Activated gamma-delta T cell (primary cell): ENCODE measurements at places on chromosomes 1 and 21.

DNA sequence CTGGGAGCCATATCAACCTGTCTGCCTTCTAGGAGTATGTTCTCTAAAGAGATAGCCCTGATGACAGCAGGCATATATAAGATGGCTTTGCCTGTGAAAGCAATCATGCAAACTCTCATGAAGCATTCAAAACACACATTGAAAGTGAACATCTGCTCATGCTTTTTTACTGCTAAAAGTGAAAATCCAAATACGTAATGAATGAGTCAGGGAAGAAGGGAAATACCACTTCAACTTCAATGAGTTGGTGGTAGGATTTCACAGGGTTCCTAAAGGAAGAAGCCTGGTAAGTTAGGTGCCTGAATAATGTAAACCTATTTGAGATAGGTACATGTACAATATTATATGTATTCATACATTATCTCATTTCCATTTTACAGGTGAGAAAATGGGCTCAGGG, 50.5 kb upstream of the SLFNL1 start:
- no peak for DNase-seq

DNA sequence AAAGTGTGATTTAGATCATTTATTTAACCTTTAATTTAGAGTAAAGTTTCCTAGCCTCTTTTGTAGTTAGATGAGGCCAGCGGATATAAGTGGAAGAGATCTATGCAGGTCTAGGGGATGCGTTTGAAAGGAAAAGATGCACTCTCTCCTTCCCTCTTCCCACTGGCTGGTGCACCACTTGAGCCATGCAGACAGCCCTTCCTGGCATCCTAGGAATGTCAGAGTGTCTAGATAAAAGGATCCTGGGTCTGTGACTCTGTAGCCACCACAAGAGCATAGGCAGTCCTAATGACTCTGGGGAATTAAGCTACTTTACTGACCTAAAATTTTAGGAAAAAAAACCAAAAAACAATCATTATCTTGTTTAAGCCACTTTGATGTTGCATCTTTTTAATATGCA, 16.0 kb upstream of the STUM start:
- no peak for DNase-seq

- no peak for DNase-seq
These were observed 839.6 kb downstream of the ADGRL2 start for GRCh38 chr1:82640352-82640751.

DNA sequence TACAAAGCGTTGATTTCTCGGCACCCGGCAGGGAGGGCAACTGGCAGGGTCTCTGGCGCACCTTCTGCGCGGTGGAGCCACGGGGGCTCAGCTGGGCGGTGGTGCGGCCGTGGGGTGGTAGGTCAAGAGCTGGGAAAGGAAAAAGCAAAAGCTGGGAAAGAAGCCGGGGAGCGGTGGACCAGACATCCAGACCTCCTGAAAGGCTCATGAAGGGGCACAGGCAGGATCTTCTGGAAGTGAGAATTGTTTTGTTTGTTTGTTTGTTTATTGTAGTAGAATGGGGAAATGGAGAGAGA, 7.2 kb upstream of the RNU1-1 start:
- DNase-seq = no peak

DNA sequence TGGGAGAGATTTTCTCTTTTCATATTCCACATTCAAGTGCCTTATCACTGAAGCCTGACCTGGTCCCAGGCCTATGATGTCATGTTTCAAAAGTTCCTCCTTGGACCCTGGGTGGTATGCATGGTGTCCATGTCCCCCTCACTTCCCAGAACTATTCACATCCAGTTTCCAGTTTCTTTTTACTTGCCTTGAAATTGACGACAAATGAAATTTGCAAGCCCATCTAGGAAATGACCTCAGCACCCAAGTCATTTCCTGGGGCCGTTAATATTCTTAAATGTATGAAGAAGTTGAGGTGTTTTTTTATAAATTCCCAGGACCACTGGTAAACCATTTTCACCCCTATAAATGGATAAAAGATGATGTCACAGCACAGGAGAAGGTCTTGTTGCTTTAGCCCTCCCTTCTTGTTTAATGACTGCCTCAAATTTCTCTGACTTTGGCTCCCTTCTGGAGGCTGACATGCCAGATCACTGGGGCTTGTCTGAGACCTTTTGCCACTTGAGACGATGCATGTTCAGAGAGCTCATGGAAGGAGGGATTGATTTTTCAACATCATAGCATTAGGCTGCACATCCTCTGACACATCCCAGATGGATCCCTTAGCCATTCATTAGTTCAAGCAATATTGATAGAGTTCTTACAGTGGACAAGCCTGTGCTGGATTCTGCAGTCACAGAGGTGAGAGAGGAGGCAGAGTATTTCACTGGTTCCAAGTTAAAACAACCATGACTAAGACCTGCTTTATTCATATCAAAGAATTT, 221.3 kb downstream of the PLPP3 start:
- no peak for DNase-seq

DNA sequence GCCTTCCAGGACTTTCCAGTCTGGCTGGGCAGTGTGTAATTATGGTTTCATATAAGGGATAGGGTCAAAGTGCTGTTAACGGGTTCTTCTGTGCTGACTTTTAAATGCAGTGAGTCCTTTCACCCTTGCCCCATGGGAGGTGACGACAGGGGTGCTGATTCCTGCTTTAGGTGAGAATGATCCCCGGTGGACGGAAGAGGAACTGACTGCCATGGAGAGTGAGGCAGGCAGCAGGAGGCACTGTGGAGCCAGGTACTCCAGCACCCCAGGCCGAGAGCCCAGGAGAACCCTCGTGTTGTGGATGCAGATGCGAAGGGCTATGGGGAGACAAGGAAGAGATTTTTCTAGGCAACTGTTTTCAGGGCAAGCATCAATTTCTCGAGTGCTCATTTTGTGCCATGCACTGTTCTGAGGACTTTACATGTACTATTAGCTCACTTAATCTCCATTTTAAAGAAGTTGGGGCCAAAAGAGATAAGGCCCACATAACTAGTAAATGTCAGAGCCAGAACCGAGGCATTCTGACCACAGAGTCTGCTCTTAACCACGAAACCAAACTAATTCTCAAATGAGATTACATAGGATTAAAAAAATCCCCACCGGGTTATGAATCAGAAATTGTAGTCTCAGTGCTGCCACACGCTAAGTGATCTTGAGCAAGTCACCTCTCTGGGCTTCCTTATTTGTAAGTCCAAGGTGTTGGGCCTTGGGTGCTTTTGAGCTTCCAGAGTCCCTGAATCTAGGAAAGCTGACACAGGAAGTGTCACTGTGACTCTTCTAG, 28.2 kb downstream of the STPG1 start:
- no peak for DNase-seq

DNA sequence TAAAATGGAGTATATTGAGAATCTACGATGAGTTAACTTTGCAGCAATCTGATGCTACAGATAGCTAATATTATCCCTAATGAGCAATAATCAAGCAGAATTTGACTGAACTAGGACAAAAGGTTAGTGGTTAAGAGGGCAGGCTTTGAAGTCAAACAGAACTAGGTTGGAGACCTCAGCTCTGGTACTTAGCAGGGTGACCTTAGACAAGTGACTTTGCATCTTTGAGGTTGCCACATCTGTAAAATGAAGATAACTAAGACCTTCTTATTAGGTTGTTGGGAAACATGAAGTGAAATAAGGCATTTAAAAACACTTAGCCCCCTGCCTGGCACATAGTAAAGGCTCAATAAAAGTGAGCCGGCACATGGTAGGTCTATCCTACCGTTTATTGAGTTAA, 4.3 kb upstream of the FUCA1 start:
- no peak for DNase-seq

GRCh38 chr1:78045926-78046778, at the start of gene GIPC2:
GIPC2 (plus strand) TSS chr1:78045966; CDS start chr1:78046095, 129 bp downstream.
- DNase-seq = no peak

GRCh38 chr1:200530623-200531261, 89.8 kb downstream of the KIF14 start:
- no peak for DNase-seq

- no peak for DNase-seq
These were observed 367.7 kb downstream of the PRDM2 start for GRCh38 chr1:14067711-14068110.
